Stimulated activated CD4-positive, alpha-beta T cell treated with anti-CD3 and anti-CD28 coated beads, Interleukin-1b, Interleukin-23, amount 100 ng/mL, for 24 hours (primary cell): ENCODE measurements at places on chromosomes 11 and 22.

GRCh38 chr22:50676180-50676636, 3.6 kb downstream of the SHANK3 start:
- no peak for DNase-seq

GRCh38 chr11:67157691-67158090, 38.6 kb downstream of the KDM2A start:
- no peak for DNase-seq

- no peak for DNase-seq
Measured at GRCh38 chr22:11042116-11042515, 4485.9 kb upstream of the OR11H1 start.

GRCh38 chr11:48074425-48075181, 94.2 kb downstream of the PTPRJ start:
- no peak for DNase-seq

DNA sequence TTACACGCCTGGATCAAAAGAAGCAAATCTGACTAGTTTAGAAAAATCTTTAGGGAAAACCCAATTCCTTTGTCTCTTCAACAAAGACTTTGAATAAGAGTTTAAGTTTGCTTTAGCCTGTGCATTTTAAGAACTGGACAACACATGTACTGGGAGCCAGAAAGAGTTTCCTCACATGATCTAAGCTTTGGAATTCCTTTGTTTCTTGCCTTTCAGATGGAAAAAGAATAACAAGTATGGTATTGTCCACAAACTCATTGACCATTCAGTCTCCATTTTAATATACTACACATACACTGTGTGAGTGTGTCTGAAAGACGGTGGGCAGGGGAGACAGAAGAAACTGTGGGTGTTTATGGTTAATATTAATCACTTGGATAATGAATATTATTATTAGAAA, 205.6 kb downstream of the MAML2 start:
- DNase-seq, result no peak

DNA sequence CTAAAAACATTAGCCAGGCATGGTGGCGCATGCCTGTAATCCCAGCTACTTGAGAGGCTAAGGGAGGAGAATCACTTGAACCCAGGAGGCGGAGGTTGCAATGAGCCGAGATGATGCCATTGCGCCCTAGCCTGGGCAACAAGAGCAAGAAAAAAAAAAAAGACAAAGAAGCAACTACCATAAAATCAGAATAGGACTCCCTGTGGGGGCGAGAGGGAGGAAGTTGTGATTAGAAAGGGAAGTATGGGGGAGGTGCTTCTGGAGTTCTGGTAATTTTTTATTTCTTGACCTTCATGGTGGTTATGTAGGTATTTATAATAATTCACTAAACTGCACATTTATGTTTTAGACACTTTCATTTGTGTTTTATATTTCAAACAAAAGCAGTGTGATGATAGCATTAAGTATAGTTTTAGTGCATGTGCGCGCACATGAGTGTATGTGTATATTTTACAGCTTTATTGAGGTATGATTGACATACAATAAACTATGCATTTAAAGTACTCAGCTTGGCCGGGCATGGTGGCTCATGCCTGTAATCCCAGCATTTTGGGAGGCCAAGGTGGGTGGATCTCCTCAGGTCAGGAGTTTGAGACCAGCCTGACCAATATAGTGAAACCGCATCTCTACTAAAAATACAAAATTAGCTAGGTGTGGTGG, 43.5 kb downstream of the SIK2 start:
- DNase-seq, result no peak

GRCh38 chr11:120324932-120325810, at the start of gene TLCD5:
TLCD5 (plus strand) TSS chr11:120325299; CDS start chr11:120327442, 2,143 bp downstream.
- peak; percentile 41 for DNase-seq

GRCh38 chr22:24816806-24817205, 10.8 kb downstream of the SGSM1 start:
- no peak for DNase-seq

- no peak for DNase-seq
Measured at GRCh38 chr22:49179886-49180682, 647.6 kb downstream of the BRD1 start.

- no peak for DNase-seq
Measured at GRCh38 chr11:125370561-125371389, 125.3 kb downstream of the FEZ1 start.

DNA sequence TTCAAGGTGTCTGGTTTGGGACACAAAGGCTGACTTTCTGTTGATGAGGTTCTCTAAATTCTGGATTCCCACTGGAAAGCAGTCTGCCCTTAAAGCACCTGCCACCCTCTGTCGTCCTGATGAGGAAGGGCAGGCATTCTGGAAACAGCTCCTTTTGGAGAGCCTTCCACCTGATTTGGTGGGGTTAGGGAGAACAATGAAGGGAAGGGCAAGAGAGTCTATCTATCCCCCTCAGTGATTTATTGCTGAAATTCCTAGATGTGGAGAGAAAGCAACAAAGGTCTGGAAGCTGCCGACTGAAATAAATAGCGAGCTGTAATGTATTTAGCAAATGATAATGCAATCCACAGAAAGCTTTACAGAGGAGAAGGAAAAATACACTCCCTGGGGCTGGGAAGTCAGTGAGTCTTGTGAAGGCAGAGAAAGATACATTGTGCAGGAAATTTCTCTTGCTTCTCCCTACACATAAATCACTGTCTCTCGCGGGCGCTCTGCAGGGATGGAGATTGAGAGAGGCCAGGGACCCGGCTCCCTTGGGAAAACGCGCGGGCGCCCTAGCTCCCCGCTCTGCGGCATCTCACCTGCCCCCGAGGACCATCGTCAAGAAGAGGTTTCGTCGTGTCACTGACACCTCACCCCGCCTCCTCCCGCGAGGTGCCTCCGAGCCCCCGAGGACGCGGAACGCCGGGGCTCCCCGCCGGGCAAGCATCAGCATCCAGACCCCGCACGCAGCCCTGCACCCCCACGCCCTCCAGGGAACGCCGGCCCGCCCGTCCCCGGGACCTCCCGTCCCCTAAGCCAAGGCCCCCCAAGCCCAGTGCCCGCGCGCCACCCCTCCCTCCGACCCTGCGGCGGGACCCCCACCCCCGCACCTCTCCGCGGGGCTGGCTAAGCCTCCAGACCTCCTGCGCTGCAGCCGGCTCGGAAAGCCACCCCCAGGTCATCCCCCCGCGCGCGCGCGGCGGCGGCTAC, 673 bp downstream of the CDON start:
- peak; percentile 12 for DNase-seq

- no peak for DNase-seq
Measured at GRCh38 chr22:46021577-46021976, 44.6 kb upstream of the WNT7B start.

DNA sequence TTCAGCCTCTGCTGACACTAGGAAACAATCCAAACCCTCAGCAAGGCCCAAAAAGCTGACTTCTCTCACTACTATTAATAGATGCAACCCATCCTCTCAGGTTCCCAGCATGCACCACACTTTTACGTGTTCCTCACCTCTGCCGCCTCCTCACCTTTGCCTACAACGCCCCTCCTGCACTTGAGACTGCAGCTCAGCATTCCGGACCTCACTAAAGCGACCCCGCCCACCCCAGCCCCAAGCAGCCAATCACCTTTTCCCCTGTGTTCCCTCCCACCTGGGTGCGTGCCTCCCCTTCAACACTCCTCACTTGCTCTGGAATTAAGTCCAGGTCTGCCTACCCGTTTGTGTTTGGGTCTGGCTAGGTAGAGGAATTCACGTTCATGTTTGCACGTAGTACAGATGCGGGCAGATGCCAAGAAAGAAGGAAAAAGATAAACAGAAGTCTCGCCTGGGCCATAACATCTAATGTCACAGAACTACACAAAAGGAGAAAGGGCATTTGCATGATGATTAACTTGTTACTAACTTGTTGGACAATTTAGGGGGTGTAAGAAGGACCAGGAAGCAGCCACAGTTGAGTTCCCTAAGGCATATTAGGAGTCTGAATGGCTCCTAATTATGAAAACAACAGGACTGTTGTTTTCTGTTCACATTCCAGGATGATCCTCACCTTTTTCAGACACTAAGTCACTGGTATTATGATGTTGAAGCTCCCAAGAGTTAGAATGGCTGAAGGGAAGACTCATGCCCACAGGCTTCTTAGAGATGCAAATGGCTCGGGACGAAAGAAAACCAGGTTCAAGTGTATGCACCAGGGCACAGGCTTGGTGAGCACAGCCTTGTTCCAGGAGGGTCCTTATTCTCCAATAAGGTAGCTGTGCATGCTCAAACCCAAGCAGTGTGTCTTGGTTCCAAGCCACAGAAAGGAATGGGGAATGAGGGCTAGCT, 102.2 kb downstream of the MICAL3 start:
- no peak for DNase-seq

- no peak for DNase-seq
Measured at GRCh38 chr11:62130283-62131169, 6.7 kb downstream of the INCENP start.

DNA sequence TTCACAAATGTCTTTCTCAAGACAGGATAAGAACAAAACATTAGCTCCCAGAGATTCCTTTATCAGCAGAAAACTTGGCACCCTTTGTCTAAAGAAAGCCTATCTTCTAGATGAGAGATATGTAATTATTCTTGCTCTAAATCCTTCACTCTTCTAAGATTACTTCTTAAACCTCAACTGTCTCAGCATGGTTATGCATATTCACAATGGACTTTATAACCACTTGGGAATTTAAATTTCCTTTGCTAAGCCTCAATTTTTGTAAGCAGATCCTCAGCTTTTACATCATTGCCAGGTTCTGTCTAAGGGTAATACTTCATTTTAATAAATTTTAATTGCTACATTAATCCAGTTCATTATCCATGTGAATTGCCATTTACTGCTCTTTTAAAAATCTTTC, 433.6 kb upstream of the DDI1 start:
- DNase-seq, result no peak

DNA sequence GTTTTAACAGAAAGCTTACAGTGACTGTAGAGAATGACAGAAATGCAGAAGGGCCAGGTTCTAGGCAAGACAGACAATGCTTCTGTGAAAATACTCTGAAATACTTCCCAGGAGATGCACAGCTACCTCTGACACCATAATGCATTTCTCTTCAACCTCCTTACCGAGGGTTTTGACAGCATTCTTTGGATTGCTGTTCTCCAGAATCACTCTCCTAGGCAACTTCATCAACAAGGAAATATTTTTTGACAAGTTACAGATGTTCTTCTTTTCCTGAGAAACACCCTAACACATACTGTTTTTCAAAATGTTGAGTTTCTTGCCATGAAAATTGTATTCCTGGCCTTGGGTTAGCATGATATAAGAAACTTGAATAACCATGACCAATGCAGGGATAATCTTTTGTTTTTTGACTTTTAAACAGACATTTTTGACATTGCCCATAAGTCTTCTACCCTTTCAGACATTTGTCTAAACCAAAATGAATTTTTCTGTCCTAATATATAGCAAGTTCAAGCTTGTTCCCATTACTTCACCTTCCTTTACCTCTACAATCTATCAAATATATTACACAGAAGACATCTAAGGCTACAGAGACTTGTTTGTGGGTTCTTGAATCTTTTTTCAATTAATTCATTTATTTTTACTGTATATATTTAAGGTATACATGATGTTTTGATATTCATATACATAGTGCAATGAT, 108.1 kb downstream of the CCDC34 start:
- DNase-seq, result no peak

DNA sequence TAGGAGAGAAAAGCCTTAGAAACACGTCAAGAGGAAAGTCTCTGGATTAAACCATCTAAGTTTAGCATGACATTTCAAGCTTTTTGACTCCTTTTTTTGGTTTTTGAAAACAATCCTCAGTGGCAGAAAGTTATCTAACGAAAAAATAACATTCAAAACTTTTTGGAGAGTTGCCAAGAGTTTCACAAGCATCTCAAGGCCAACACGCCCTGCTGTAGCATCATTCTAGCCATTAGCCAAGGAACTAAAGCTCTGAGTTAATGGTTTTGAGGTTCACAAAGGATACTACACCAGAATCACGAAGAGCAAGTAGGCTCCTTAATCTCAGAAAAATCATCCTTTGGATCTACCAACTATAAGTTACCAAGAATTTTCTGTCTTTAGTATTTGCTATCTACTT, 94.8 kb downstream of the PICALM start:
- DNase-seq, result no peak

DNA sequence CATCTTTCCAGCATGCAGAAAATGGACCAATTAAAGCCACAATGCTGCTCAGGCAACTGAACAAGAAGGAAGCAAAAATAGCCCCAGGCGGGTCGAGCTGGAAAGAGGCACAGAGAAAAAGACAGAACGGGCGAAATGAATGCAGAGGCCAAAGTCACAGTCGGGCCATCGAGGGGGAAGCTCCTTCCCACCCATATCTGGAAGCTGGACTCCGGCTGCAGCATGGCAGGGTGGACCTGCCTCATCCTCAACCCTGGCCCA, 58.6 kb upstream of the PRDM11 start:
- no peak for DNase-seq

GRCh38 chr11:117910525-117910924, 18.7 kb downstream of the TMPRSS13 start:
- no peak for DNase-seq

- DNase-seq, result no peak
Measured at GRCh38 chr11:70326833-70327232, 56.3 kb downstream of the PPFIA1 start.

DNA sequence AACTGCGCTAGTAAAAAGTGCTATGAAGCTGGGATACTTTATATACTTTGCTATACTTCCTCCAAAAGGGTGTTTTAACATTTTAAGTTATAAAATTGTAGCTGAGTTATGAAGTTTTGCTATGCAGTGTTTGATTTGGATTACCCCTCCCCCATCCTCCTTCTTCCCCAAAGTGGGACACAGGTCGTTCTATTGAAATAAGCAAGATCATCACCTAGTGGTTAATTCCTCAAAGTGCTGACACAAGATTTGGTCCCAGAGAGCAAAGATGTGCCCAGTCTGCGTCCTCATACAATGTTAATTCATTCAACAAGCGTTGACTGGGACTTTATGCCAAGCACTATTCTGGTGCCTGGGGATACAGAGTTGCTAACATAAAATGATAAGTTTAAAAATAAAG, 78.5 kb downstream of the SPON1 start:
- DNase-seq, result no peak

DNA sequence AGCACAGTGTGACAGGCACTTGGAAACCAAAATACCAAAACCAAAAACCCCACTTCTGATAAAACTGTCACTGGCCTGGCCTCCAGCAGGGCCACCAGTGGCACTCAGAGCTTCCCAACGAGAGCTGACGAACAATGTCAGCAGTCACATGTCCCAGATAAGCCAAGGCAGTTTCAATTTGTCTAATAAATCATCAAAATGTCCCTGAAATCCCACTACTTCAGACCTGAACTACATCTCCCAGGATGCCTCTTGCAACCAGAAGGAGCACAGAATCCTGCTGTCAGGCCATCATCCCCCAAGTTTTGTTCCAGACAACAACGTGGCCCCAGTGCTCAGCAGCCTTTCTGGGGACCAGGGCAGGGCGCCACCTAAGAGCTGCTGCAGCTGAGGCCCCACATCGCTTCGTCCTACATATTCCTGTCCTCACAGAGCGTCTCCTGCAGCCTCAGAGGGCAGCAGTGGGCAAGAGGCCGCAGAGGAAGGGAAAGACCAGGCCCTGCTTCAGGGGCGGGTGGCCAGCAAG, 25.1 kb downstream of the LRFN4 start:
- DNase-seq, result no peak

DNA sequence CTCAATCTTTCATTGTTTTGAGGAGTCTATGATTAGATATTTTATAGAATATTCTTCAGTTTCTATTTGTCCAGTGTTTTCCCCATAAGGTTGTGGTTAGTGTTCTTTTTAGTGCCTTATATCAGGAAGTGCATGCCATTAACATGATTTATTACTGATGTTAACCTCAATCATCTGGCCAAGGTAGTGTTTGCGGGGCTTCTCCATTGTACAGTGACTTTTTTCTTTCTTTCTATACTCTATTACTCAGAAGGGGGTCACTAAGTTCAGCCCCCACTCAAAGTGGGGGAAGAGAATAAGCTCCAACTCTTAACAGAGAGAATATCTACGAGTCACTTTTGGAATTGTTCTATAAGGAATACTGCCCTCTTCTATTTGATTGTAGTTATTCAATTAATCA, 415.8 kb downstream of the DYNC2H1 start:
- DNase-seq, result no peak
